ENCODE measurements at places on chromosomes 5 and 9.

DNA sequence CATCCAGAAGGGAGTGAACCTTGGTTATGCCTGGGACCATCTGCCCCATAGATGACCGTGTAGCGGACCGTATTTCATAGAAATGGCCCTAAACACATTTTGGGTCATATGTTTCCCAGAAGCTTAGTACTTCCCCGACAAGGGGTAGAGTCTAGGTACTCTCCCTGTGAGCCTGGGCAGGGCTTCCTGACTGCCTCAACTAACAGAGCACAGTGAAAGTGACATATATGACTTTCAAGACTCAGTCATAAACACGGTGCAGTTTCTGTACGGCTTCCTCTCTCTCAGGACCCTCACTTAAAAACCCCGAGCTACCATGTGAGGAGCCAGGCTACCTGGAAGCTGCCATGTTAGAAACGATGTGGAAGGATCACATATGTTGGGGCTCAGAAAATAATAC, 20.9 kb downstream of the C9orf57 start:
- DNase-seq: no peak

DNA sequence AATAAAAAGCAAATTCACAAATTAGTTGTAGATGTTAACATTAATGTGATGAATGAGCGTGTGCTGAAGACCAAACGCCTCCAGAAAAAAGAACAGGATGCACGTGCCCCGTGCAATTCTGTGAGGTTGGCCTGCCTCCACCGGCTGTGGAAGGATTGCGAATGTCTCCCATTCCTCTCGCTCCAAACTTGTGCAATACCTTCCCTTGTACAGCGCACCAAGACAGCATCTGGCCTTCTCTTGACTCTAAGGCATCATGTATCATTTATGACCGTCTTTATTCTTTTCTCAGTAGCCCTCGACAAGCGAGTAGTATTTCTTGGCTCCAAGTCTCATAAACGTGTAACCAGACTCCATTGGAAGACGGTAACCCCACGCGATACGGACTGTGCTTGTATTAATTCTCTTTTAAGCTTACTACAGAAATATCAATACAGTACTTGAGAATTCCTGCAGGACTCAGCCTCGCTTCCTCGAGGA, 1.5 kb upstream of the TESK1 start:
- DNase-seq: no peak

GRCh38 chr9:136052472-136052880, 42.6 kb downstream of the NACC2 start:
- no peak for DNase-seq

- DNase-seq: no peak
Measured at GRCh38 chr5:179221196-179221876, 123.9 kb downstream of the ADAMTS2 start.

- no peak for DNase-seq
Measured at GRCh38 chr5:121164632-121165031, 687.0 kb upstream of the FTMT start.

GRCh38 chr9:76883341-76883855, 22.5 kb downstream of the PRUNE2 start:
- DNase-seq: no peak

DNA sequence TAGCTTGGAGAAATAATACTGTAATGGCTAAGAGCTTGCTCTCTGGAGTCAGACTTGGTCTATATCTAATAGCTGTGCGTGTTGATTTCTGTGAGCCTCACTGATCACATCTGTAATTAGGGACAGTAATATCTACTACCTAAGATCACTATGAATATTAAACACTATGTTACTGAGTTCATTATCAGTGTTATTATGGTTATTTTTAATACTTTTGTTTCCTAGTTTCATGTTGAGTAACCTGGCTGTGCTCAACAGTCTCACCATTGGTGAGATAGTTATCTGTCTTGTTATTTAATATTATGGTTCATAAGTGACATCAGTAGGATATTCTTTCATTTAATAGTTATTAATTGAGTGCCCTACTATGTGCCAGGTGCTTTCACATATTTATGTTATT, 22.4 kb upstream of the CAVIN4 start:
- no peak for DNase-seq

DNA sequence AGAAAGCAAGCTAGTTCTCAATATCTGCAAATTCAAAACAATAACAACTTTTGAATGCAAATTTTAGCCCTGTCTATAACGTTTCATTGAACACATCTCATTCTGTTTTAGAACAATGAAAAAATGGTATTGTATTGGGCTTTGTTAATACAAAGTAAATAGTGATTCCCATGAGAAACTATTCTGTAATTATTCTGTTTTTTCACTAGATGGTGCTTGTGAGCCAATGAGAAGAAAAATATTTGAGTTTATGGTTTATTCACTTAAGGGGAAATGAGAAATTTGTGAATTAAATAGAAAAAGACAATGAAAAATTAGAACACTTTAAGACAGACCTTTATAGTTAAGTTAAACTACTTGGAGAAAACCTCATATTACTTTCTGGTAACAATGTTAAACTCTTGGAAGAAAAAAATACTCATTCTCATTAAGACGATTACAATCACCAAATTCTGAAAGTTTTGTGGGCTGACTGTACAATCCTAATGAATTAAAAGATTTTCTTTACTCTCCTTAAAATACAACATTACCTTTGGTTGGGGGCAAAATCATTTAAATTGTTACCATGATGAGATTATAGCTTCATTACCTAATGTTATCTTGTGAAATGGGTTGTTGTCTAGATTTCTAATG, 127.0 kb downstream of the NNT start:
- DNase-seq: no peak

DNA sequence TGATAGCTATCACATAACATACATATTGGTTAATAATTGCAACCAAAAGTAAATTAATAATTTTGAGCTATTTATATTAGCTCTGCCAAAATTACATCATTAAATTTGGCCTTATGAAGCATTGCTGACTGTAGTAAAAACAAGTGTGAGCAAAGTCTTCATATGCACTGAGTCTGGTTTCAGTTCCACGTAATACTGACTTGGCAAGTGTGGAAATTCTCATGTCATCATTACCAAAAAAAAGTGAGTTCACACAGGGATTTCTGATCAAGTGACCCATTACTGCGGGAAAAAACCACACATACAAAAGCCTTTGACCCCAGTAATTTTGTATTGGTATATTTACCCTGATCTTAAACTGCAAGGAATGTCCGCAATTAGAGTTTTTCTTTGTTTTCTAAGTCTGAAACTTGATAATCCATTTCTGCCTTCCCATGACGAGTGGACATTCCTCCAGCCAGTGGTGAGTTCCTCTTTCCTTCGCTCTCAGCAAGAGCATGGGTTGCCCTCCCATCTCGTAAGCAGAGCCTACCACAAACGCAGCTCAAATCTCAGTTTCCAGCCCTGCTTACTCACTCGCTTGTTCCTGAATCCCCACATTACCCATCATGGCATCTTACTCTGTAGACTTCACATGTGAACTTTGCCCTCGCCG, 220.2 kb upstream of the DMRT1 start:
- no peak for DNase-seq

- DNase-seq: no peak
Measured at GRCh38 chr5:120614531-120615180, 150.6 kb downstream of the PRR16 start.
